Aorta (tissue), 5 donors: ENCODE measurements at places on chromosomes 1 and 21. TPM values are rescaled to one million over a fixed set of nuclear protein-coding genes. Genes with fewer than 3 reads are reported as not detected.

GUCA2B gene
- total RNA-seq, result not detected

GRCh38 chr1:2641381-2642130 lies 8.7 kb upstream of the MMEL1 start:
- DNase-seq, result no peak

DNA sequence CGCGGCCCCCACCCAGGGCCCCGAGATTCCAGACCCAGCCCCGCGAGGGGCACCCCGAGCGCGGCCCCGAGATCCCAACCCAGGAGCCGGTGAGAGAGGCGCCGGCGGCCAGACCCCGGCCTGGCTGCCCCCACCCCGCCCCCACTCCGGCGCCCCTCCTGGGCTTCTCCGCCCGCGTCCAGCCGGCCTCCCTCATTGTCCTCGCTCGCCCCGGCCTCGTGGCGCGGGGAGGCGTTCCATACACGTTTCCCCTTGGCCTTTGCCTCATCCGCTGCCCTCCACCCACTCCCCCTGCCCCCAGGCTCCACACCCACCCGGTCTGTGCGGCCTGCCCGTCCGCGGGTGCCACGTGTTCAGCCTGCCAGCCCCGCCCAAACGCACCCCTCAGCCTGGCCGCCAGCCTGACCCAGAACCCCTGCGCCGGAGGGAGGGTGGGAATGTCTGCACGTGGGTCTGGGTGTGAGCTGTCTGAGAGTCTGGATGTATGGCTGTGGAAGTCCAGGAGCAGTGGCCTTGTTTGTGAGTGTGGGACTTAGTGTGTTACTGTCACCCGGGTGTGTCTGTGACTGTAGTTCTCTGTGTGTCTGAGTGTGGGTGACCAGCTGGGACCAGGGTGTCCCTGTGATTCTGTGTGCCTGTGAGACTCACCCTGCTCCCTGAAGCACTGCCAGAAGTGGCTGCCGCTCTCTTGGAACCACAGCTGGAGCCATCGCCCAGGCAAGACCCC lies 681 bp downstream of the B4GALT2 start:
- peak; percentile 85 for DNase-seq

GRCh38 chr1:44084998-44085675 lies 33.5 kb upstream of the KLF17 start:
- DNase-seq, result no peak

- no peak for DNase-seq
These were observed 104.1 kb downstream of the DTL start for GRCh38 chr1:212139526-212140135.

FCRLB gene
- 0.49 TPM for total RNA-seq

CR2 gene
- 0.58 TPM for total RNA-seq

DNA sequence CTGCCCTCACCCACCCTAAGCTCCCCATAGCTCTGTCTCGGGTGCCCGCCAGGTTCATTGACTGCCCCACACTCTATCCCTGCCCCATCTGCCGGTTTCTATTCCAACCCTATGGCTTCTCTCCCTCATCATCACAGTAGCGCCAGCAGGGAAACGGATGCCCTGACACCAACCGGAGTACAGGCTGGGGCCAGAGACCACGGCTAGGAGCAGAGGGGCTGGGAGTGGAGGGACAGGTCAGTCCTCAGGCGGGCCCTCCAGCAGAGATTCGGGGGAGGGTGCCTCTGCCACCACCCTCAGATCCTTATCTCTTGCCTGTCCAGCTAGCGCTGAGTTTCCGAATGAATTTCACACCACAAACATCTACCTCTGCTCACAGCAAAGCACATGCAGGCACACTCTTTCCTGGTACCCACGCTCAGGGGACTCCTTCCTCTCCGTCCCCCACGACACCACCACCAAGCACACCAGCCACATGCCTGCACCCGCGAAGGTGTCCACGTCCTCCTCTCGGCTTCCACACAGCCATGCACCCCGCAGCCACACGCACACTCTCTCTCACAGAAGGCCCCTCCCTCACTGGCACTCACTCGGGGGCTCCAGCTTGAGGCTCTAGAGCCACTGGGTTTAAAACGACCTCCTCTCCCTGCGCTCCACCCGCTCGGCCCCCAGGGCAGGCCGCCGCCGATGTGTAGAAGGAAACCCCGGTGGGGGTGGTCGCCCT lies 7.2 kb downstream of the TAL1 start:
- DNase-seq, result no peak

COL9A2 gene
- total RNA-seq, result 16.3 TPM

TRABD2B gene
- total RNA-seq, result 10.6 TPM

UBE2U gene
- not detected for total RNA-seq

- DNase-seq, result no peak
These were observed 97.6 kb downstream of the ATP1A1 start for GRCh38 chr1:116470671-116471070.

QSOX1 gene
- 88.2 TPM for total RNA-seq

- DNase-seq, result peak; percentile 70
These were observed 16.7 kb downstream of the ALX3 start for GRCh38 chr1:110053552-110054428.

GJB3 gene
- 0.21 TPM for total RNA-seq

PSRC1 gene
- total RNA-seq, result 2.2 TPM

DNA sequence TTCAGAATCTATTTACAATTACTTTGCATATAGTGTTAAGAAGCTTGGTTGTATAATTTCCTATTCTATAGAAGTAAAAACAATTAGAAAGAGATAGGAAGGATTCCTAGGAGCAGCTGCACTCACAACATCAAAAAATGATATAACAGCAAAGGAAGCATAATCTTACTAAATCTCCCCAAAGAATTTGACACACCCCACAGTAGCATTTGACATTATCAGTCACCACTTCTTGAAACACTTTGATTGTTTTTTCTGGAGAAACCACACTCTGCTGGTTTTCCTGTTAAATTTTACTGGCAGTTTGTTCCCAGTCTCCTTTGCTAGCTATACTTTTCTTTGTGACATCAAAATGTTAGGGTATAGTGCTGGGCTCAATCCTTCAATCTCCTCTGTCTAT lies 100.8 kb upstream of the KIAA1614 start:
- no peak for DNase-seq

S100A10 gene
- 386 TPM for total RNA-seq
